ENCODE measurements at places on chromosomes 16 and 17. TPM values are rescaled to one million over a fixed set of nuclear protein-coding genes. Genes with fewer than 3 reads are reported as not detected.

SLC35B1 gene
- 56.7 TPM for total RNA-seq

- no peak for DNase-seq
These were observed 701 bp upstream of the MRC2 start for GRCh38 chr17:62626719-62627218.

DNA sequence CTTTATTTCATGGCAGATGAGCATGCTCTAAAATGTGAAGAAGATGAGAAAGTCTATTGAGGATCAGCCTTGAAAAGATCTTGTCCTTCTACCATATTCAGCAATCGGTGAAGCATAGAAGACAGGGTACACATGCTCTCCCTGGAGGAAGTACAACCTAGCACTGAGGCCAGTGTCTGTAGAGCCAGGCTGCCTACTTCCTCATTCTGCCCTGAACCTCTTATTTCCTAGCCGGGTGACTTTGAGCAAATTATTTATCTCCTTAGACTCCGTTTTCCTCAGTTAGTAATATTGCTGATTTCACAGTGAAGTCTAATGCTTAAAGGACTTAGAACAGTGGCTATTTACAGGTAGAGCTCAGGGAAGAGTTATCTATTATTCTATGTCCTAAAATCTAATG, 58.4 kb downstream of the TMEM100 start:
- no peak for DNase-seq

HBQ1 gene
- total RNA-seq, result 6.9 TPM

DNA sequence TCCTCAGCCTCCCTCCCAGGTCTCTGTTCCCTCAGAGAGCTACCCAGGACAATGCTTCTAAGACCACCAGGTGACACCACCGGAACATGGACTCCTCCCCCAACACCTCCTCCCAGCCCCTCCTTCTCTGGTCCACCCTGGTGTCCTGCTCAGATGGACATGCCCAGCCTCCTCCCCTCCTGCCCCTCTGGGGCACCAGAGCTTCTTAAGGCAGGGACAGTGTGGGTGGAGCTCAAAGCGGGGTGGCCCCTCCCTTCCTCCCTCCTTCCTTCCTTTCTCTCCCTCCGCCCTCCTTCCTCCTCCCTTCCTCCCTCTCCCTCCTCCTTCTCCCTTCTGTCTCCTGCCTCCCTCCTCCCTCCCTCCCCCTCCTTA, 22.7 kb downstream of the TRPV3 start:
- DNase-seq, result no peak

DNA sequence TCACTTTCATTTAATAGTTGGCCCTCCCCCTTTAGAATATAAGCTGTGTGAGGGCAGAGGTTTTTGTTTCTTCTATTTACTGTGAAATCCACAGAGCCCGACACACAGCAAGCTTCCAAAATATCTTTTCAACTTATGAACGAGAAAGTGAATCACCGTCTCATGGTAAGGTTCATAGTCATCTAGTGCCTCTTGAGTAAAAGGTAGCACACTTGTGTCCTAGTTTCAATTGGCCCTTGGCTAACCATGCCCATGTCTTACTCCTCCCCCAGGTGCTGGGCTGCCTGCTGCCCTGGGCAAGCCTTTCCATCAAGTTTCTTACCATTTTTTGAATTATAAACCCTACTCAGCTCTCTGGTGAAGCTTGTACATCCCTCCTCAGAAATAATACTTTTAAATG, 12.4 kb upstream of the GP2 start:
- DNase-seq, result no peak

TNFRSF13B gene
- not detected for total RNA-seq

DNA sequence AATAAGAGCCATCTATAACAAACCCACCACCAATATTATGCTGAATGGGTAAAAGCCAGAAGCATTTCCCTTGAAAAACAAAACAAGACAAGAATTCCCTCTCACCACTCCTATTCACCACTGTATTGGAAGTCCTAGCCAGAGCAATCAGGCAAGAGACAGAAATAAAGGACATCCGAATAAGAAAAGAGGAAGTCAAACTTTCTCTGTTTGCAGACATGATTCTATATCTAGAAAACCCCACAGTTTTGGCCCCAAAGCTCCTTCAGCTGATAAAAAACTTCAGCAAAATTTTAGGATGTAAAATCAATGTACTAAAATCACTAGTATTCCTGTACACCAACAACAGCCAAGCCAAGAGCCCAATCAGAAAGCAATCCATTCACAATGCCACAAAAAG, 271.8 kb upstream of the AXIN2 start:
- DNase-seq, result no peak

DNA sequence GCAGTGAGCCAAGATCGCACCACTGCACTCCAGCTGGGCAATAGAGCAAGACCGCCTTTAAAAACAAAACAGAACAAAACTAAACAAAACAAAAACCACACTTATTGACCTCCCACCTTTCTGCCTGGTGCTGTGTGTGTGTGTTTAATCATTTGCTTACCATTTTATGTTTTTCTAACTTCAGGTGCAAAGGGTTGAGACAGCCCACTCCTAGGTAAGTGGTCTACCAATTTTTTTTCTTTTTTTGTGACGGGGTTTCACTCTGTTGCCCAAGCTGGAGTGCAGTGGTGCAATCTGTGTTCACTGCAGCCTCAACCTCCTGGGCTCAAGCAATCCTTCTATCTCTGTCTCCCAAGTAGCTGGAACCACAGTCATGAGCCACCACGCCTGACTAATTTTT, 65.8 kb downstream of the SALL1 start:
- DNase-seq, result no peak

Data from frontal cortex (tissue), 4 donors.